CD4-positive, alpha-beta T cell (primary cell): ENCODE measurements at places on chromosomes 16 and 17.
A peak's percentile ranks its signal among the peaks of the same experiment; 100 is the strongest.

DNA sequence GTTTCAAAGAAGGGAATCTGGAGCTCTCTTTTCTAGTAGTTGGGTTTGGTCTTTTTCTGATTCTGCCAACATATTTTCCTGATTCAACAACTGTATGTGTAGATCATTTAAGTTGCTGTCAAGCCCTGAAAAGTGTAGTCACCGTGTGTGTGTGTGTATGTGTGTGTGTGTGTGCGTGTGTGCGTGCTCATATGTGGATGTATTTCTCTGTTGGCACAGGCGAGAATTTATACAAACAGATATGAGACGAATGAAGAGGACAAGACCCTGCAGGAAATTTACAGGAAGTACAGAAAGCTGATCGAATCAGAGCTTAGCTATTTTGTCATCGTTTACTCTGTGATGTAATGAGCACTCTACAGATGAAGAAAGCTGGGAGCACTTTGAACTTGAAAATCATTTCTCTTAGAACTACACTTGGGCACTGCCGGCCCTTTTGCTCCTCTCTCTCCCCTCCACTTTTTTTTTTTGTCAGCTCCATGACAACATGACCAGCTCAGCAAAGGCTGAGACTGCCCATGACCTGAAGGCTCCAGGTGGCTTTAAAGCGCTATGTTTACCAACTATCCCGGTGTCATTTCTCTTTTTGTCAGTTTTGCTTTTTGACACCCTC lies 11.2 kb downstream of the FBXO39 start:
- no peak for DNase-seq

DNA sequence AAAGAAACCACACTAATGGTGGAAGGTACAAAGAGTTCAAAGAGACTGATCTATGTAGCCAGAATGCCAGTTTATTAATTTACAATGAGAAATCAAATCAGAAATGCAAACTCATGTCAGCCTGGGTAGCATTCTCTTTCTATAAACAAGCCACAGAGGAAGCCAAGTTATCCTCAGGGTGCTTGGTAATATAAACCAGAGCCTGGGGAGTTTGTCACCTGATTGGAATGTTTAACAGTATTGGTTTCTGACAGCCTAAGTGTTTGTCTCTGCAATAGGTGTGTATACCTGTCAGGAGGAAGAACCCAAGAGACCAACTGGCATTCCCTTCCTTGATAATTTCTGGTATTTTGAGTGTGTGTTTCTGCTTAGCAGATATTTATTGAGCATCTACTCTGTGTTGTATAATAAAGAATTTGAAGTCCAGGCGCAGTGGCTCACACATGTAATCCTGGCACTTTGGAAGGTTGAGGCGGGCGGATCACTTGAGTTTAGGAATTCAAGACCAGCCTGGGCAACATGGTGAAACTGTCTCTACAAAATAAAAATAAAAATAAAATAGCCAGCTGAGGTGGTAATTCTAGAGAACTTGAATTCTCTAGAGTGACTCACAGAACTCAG lies 3.1 kb upstream of the C17orf58 start:
- no peak for DNase-seq

- no peak for DNase-seq
Observed at GRCh38 chr16:23922406-23922805, 86.6 kb downstream of the PRKCB start.

DNA sequence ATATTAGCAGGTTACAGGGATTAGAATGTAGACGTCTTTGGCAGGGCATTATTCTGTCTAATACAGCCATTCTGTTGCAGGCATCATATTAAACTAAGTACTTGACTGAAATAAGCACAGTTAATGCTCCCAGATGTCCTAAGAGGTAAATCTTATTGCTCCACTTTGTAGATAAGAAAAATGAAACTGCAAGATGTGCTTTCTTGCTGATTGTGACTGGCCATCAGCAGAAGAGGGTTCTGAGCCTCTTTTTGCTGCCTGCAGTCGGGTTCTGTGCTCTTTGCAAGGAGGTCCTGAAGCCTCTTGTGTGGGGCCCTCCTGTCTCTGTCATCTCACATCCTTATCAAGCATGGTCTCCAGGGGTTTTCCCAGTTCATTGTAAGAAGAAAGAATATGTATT lies 167.1 kb downstream of the KCNJ2 start:
- DNase-seq, result no peak

GRCh38 chr16:79498928-79499327 lies 101.6 kb downstream of the MAF start:
- no peak for DNase-seq

- DNase-seq, result no peak
Observed at GRCh38 chr17:78965491-78965924, 14.2 kb downstream of the LGALS3BP start.

- DNase-seq, result no peak
Observed at GRCh38 chr16:54703339-54703738, 227.3 kb upstream of the IRX5 start.

- DNase-seq, result no peak
Observed at GRCh38 chr17:35942588-35943186, 826 bp downstream of the LYZL6 start.

GRCh38 chr17:11618861-11619566 lies 20.7 kb downstream of the DNAH9 start:
- no peak for DNase-seq

GRCh38 chr17:55440391-55440790 lies 18.8 kb upstream of the MMD start:
- no peak for DNase-seq

DNA sequence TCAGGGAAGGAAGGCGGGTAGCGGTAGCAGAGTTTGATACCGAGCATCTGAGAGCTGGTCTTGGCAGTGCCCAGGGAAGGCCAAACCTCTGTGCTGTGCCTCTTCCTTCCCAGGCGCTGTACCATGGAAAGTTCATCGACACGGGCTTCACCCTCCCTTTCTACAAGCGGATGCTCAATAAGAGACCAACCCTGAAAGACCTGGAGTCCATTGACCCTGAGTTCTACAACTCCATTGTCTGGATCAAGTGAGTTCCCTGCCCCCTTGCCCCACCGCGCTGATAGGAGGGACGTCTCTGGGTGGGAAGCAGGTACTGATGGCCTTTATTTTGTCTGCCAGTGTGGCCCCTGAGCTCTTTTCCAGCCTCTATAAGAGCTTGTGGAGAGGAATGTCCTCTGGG lies 15.4 kb upstream of the CLEC18A start:
- DNase-seq, result no peak

- no peak for DNase-seq
Observed at GRCh38 chr17:64331931-64332493, 58.6 kb downstream of the PECAM1 start.

- no peak for DNase-seq
Observed at GRCh38 chr17:74921026-74921681, 1.9 kb downstream of the USH1G start.

DNA sequence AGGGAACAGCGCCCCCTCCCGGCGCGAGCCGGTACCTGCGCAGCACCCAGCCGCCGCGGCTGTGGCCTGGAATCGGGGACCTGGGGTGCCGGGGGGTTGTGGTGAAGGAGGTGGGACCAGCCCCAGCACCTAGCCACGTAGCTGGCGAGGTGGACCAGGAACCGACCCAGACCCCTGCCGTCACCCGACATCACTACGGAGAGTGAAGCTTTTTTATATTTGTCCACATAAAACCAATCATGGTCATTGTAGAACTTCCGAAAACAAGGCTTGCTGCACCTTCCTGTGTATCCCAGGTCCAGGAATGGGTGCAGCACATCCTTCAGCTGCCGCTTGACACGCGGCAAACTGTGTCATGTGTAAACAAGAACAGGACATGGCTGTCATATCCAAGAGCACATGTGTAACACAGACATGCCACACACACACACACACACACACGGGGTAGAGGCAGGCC lies 1.3 kb downstream of the HBQ1 start:
- DNase-seq, result no peak

DNA sequence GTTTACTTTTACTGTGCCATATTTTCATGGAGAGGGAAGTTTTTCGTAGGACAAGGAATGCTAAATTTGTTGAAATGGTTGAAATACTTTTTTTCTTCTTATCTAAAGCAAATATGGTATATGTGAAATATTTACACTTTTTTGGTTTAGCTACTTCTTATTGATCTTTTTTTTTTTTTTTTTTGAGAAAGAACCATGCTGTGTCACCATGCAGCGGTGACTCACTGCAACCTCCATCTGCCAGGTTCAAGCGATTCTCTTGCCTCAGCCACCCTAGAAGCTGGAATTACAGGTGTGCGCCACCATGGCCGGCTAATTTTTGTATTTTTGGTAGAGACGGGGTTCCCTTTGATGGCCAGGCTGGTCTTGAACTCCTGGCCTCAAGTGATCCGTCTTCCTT lies 100.5 kb downstream of the FTO start:
- DNase-seq, result no peak

DNA sequence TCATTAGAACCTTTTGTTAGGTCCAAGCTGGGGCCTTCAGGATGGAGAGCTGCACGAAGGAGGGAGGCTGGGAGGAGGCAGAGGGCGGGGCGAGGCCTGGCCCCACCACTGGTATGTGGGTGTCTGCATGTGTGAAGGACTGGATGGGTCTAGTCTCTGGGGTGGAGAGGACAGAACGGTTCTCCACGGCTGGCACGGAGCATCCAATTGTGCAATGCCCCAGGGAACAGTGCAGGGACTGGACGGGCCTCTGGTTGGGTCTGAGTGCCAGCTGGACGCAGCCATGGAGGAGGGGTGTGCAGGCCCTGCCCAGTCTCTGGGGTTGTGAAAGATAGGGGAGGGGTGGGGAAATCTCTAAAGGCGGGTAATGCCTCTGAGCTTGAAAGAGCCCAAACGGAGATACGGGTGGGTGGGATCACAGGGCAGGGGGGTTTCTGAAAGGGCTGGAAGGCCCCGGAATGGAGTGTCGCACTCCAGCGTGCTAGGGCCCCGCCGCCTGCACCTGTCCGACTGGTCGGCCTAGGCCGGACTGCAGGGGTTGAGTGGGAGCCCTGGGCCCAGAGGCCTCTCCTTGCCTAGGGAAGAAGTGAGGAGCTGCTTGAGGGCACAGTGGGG lies 1.6 kb downstream of the PPL start:
- no peak for DNase-seq

- no peak for DNase-seq
Observed at GRCh38 chr16:66295213-66295612, 71.3 kb upstream of the CDH5 start.

GRCh38 chr17:81241648-81242420 lies 2.7 kb downstream of the NDUFAF8 start:
- peak; percentile 74 for DNase-seq

DNA sequence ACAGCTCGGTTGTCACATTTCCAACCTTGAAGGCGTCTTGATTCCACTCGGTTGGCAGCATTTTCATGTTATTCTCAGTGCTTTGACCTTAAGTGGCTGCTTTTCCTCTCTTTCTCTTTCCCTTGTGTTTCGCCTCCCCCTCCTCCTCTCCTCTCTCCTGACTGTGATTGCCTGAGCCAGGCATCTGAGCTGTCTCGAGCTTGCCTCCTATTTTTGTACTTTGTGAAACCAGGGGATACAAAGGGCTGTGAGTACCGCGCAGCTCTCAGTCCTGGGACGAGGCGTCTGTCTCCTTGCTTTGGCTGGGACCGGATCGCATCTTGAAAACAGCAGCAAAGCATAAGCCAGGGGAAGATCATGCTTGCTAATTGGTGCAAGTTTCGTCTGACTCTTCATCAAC lies 48.8 kb upstream of the SDK2 start:
- DNase-seq, result no peak
